CD4-positive, alpha-beta T cell treated with Interleukin-21 for 1 hour (primary cell): ENCODE measurements at places on chromosomes 7 and 10.

GRCh38 chr10:6062101-6062771 is at the start of gene IL2RA:
Gene IL2RA (minus strand): TSS chr10:6062367. CDS start chr10:6062151, 216 bp downstream.
- peak; percentile 77 for DNase-seq

DNA sequence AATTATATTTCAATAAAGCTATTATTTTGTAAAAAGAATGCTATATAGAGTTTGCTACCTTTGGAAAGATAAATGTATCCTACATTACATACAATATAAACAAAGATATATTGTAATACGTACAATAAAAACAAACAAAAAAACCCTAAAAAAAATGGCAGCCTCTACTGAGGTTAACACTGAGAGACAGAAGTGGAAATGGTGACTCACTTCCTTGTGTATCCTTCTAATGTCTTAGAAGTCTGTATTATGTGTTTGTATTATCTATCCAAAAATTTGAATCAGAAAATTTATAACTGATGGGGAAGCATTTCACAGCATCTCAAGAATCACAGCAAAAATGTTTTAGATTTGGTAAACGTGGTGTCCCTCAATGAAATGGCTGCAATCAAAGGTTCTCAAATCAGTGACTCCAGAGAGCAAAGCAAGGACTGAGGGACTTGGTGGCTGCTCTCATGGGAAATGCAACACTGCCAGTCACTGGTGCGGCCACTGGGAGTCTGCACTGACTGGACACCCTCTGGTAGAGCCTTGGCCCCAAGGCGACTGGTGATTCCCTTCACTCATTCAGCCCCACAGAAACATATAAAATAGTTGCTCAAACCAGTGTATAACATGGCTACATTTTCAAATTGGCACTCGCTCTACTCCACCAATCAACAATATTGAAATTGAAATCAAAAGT is 53.8 kb downstream of the PANK1 start:
- no peak for DNase-seq

- DNase-seq = no peak
Measured at GRCh38 chr7:157087646-157088045, 51.1 kb upstream of the UBE3C start.

GRCh38 chr10:120115959-120116358 is 223.4 kb downstream of the SEC23IP start:
- no peak for DNase-seq

GRCh38 chr7:24842029-24842428 is 84.8 kb upstream of the GSDME start:
- DNase-seq = no peak

GRCh38 chr7:127761196-127761595 is 109.2 kb downstream of the SND1 start:
- DNase-seq = peak; percentile 22

DNA sequence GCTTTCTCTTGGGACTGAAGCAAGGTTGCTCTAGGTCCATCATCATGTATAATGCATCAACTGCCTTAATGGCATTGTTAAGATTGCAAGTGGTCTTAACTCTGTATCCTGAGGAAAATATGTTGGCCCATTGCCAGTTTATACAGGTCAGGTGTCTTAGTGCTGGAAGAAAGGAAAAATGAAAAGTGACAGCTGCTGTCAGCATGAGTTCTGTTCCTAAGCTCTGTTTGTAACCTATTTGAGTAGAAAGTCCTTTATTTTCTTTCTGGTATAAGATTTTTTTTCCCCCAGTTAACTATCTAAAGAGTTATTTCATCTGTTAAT is 127.2 kb downstream of the SRI start:
- no peak for DNase-seq

DNA sequence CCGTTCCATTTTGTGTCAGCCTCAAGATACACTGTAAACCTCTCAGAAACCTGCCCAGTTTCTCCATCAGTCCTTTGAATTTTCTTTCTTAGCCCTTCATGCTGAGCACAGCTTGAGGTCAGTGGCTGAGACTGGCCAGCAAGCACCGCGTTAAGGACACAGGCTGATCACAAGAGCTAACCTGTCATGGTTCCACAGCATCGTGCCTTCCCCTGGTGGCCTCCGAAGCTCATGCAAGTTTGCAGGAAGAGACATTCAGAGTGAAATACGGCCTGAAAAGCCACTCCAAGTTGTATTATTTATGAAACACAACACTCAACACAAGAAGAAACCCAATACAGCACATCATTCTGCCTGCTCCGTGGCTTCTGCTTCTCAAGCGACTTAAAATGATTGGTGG is 57.0 kb upstream of the PFKP start:
- DNase-seq = no peak

DNA sequence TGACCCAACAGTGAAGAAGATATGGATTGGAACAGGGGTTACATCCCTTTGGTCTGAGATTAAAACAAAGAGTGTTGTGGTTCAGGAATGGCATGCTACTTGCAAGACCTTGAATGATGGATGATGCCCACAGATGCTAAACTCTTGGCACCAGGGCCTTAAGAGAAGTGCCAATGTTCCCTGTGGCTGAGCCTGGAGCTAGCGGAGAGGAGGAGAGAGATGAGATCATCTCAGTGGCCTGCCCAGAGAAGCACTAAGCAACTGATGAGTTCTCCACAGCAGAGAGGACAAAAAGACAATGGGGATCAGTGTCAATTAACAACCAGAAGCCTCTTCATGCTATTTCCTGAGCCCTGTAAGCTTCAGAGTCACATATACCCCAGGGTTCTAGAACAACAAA is 97.8 kb downstream of the ELAPOR2 start:
- no peak for DNase-seq

DNA sequence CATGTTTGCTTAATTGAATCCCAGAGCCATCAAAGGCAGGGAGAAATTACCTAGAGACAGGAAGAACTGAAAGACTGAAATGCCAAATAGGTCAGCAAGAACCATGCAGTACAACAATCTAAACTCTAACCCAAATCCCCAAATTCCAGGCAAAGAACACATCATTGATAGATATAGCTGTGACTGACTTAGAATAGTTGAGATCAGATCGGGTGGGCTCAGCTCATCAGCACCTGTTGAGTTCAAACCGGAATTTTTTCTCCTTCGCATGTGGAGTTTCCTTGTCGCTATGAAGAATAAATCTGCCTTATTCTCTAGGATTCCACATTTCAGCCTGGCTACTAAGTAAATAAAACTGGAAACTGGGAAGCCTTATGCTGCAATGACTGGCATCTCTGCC is 1.4 kb downstream of the ANKMY2 start:
- no peak for DNase-seq

DNA sequence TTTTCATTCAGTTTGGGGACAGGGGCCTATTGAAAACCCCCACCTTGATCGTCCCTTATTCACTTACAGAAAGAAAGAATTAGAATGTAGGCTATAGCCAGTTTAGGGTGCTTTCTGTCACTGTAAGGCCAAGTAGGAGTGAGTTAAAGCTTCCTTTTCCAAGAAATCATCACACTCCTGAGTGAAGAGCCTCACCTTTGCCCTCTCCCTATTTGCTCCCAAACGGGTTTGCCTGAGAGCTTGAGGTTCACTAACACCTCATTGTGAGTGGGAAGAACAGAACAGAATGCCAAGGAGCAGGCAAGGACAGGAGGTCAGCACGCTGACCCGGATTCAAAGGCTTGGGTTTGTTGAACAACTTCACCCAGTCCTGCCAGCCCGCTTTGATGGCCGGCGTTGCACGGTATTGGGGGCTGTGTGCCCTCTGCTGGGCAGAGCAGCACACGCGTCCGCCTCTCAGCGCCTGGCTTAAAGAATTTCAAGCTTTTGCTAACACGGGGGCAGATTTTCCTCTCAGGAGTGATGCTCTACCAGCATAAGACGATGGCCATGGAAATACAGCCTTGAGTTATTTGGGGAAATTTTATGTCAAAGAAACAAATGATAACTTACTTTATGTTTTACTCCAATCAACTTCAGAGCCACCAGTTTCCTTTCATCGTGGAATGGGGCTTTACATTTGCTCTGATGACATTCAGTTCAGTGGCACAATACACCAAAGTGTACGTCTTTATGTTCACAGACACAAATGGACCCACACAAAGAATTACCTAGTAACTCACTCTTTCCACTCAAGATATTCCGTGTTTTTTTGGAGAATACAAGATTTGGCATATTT is 470.0 kb downstream of the SUGCT start:
- DNase-seq = no peak

- no peak for DNase-seq
Measured at GRCh38 chr7:120475994-120476393, 203.0 kb downstream of the KCND2 start.

DNA sequence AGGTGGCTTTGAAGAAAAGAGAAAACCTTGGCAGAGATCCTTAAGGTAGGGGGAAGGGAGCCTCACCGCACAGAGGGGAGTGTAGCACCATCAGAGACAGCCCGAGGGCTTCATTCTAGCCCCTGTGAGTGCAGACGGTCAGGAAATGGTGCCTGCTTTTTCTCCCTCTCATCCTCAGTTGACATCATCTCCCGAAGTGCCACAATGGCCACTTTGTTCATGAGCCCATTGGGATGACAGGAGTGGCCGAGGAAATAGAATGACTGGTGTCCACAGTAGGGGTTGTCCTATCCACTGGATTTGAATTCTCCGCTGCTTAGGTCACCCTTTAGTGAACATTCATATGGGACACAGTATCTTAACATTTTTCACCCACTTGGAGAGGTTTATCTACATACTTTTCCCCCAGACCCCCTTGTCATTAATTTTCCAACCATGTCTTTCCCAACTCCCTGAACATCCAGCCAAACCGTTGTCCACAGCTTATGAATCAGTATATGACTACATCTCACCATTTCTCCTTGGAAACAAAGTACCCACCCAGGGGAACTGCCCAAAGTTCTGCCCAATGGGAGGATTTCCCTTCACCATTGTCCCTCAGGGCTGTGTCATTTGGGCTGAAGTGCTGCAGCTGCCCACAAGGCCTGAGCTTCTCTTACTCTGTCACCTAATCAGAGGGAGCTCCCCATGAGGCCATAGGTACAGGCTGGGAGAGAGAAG is 108.8 kb downstream of the ADCY1 start:
- DNase-seq = no peak

- DNase-seq = no peak
Measured at GRCh38 chr10:86451604-86451960, 70.0 kb downstream of the WAPL start.

- DNase-seq = no peak
Measured at GRCh38 chr10:91034494-91035159, 113.7 kb upstream of the ANKRD1 start.

- DNase-seq = no peak
Measured at GRCh38 chr7:728602-729001, 1.5 kb upstream of the PRKAR1B start.

- DNase-seq = no peak
Measured at GRCh38 chr7:102152672-102153598, 133.7 kb upstream of the SH2B2 start.

DNA sequence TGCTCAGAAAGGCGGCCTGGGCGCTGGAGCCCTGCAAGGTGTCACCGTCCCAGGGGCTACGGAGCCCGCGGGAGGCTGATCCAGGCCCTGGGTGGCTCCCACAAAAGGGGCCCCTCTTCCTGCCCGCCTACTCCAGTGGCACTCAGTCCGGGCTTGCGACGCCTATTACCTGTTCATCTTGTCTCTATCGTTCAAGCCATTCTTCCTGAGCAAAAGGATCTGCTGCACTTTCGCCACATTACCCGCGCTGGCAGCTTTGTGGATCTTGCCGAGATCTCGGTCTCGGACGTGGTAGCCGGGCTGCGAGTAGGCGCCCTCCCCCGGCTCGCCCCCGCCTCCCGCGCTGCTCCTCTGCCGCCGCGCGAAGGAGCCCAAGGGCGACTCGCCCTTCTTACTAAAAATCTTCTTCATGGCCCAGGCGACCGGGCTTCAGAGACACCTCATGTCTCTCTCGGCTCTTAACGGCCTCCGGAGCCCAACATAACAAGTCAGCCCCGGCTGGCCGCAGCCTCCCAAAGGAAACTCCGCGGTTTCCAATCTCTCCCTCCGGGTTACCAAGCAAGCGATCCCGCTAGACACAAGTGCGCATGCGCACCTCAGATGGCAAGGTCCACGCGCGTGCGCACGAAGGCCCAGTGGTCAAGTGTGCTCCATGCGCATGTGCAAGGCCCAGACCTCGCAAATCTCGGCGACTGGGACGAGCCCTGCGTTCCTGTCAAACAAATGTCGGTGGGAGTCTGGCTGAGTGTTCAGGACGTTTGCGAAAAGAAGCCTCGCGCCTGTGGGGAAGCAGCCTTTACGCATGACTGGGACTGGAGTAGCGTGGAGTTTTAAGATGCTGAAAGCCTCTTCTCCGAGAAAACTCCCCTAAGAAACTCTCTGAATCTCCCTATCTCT is at the start of gene ANKRD26:
TSS of gene ANKRD26 (minus strand) at position 579 of the 897 bp plus-strand sequence. CDS start at position 411, 168 bp downstream.
- peak; percentile 96 for DNase-seq

- DNase-seq = no peak
Measured at GRCh38 chr7:3453398-3453797, 152.3 kb downstream of the SDK1 start.

DNA sequence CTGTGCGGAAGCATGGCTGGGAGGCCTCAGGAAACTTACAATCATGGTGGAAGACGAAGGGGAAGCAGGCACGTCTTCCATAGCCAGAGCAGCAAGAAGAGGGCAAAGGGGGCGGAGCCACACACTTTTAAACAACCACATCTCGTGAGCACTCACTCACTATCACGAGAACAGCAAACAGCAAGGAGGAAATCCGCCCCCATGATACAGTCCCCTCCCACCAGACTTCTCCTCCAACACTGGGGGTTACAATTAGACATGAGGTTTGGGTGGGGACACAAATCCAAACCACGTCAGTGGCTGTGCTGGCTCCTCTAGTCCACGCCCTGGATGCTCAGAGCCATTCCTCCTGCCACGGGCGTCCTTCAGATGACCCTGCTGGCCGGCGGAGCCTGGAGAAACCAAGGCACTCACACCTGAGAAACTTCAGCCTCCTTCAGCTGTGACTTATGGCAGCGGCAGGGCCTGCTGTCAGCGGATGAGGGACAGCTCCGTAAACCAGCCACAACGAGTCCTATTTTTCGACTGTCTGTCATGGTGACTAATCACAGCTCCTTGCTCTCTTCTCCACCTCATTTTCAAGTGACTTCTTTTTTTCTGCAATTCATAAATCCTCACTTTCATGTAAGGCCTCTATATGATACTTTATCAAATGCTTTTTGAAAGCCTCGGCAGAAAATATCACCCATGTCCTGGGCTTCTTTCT is 167.9 kb upstream of the PFKP start:
- DNase-seq = no peak

GRCh38 chr10:1448252-1448930 is 288.9 kb downstream of the ADARB2 start:
- no peak for DNase-seq

GRCh38 chr7:132526111-132526740 is 50.0 kb downstream of the PLXNA4 start:
- no peak for DNase-seq

- DNase-seq = no peak
Measured at GRCh38 chr10:44393051-44393630, 8.2 kb upstream of the CXCL12 start.

GRCh38 chr7:7761974-7762779 is 43.8 kb upstream of the RPA3 start:
- peak; percentile 62 for DNase-seq

GRCh38 chr7:56007891-56008290 is 43.4 kb downstream of the PSPH start:
- DNase-seq = no peak

- DNase-seq = no peak
Measured at GRCh38 chr10:74394416-74394969, 243.5 kb downstream of the ADK start.

- DNase-seq = peak; percentile 21
Measured at GRCh38 chr10:48667960-48668590, 16.6 kb upstream of the WDFY4 start.

- DNase-seq = no peak
Measured at GRCh38 chr7:13604178-13604577, 385.3 kb downstream of the ETV1 start.
